Vagina (tissue), 2 donors: ENCODE measurements at places on chromosomes 13 and 19. TPM values are rescaled to one million over a fixed set of nuclear protein-coding genes. Genes with fewer than 3 reads are reported as not detected.
A peak's percentile ranks its signal among the peaks of the same experiment; 100 is the strongest.

- no peak for DNase-seq
Measured at GRCh38 chr19:56321254-56321988, 6.8 kb upstream of the ZSCAN5A start.

GRCh38 chr13:91661692-91662490 is 263.5 kb downstream of the GPC5 start:
- no peak for DNase-seq

- no peak for DNase-seq
Measured at GRCh38 chr13:44281252-44282000, 92.2 kb upstream of the SERP2 start.

GRCh38 chr13:69496981-69497380 is 610.6 kb upstream of the ATXN8OS start:
- no peak for DNase-seq

Gene KRTDAP
- 687 TPM for total RNA-seq

Gene DENND1C
- total RNA-seq: 2.9 TPM

Gene OSCAR
- total RNA-seq: 1.2 TPM

Gene SULT2A1
- 1.7 TPM for total RNA-seq

DNA sequence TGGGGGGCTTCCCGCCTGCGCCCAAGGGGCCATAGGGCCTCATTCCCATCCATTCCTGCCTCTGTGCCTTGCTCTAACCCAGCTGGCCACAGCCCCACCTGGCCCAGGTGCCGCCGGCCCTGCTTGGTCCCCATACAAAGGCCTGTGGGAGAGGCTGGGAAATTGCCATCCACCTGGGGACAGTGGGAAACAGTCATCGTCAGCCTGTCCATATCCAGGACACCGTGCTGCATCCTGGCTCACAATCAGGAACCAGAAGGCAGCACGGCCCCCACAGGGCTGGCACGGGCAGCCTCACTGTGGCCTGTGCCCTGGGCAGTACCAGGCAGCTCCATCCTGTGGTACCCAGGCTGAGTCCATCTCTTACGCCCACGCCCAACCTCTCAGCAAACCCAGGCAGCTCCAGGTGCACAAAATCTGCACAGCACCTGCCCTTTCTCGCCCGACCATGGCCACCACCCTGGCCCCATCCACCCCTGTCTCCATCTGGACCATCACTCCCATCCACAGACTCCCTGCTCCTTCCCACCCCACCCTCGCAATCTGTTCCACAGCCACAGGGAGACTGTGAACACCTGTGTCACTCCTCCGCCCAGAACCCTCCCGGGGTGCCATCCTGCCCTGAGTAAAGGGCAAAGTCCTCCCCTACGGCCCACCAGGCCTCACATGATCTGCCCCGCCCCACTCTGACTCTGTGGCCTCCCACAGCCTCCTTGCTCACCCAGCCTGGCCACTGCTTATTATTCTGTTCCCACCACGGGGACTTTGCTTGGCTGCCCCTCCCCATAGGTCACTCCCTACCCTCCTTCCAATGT is 21.1 kb upstream of the FBXO27 start:
- no peak for DNase-seq

GRCh38 chr19:49643466-49643865 is 1.5 kb downstream of the SCAF1 start:
- DNase-seq: no peak

DNA sequence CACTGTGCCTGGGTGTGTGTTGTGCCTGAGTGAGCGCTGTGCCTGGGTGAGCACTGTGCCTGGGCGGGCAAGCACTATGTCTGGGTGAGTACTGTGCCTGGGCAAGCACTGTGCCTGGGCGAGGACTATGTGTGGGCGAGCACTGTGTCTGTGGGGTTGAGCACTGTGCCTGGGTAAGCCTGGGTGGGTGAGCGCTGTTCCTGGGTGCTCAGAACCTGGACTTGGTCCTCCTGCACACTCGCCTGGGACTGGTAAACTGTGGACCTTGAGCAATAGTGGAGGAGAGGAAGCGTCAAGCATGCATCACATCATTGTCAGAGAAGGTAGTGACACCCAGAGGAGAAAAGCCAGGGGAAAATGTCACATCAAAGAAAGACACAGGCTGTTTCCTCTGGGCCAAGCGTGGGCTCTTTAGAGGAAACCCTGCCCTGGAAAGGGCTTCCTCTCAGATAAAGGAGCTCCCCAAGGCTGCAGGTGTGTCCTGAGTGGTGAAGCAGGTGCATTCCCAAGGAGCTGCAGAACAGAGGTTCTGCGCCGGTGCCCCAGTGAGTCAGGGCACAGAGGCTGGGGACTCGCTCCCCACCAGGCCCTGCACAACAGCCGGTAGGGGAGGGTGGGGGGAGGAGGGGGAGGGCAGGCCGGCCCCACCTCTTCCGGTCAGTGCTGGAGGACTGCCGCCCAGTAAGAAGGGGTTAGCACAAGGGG is 141.2 kb downstream of the TEX29 start:
- peak; percentile 49 for DNase-seq

Gene FAM216B
- not detected for total RNA-seq

DNA sequence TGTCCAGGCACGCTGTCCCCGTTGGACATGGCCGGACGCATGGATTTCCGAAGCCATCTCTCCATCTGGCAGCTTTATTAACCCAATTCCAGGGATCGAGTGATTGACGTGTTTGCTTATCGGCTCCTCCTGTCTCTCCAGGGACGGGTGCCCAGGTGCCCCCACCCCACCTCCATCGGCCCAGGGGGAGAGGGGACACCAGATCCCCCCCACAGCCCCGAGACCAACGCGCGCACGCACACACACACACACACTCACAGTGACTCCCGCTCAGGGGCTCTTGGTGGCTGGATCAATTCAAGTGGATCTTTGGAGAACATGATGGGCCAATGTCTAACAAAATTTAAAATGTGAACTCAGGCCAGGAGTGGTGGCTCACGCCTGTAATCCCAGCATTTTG is 23.1 kb upstream of the ONECUT3 start:
- DNase-seq: no peak

GRCh38 chr13:45541806-45542205 is 73.7 kb downstream of the ERICH6B start:
- no peak for DNase-seq

Gene CBARP
- 3.9 TPM for total RNA-seq

- no peak for DNase-seq
Measured at GRCh38 chr19:41575998-41576397, at the start of gene CEACAM21. Gene CEACAM21 (plus strand): TSS chr19:41576166. CDS start chr19:41576275, 109 bp downstream.

Gene FCAR
- 2.2 TPM for total RNA-seq

Gene AXL
- total RNA-seq: 53.5 TPM

DNA sequence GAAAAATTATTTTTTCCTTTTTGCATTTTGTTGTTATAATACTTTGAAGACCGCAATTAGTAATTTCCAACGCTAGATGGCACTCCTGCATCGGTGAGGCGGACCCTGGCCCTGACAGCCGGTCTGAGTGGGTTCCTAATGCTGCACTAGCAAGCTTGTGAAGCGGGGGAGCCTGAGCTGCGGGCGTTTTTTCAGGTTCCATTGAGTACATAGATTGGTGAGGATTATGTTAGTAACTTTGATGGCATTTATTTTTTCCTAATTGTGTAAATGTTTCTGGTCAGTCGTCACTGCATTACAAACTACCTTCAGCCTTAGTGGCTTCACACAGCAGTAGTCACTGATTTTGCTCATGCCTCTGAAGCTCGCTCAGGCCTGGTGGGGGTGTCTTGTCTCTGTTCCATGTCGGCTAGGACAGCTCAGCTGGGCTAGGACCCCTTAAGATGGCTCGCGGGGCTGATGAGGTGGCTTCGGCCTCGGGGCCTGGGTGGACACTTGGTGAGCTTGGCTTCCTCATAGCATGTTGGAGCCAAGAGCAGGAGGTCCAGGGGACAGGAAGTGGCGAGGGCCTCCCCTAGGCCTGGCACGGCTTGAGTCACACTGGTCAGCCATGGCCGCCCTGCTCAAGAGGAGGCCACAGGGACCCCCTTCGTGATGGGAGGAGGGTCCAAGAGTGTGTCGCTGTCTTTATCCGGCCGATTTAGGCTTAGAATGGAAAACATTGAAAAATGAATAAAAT is 25.0 kb downstream of the ERCC5 start:
- no peak for DNase-seq

- no peak for DNase-seq
Measured at GRCh38 chr13:99966064-99966805, 5.3 kb downstream of the ZIC5 start.

GRCh38 chr19:18771328-18772242 is 19.5 kb downstream of the COMP start:
- DNase-seq: no peak

DNA sequence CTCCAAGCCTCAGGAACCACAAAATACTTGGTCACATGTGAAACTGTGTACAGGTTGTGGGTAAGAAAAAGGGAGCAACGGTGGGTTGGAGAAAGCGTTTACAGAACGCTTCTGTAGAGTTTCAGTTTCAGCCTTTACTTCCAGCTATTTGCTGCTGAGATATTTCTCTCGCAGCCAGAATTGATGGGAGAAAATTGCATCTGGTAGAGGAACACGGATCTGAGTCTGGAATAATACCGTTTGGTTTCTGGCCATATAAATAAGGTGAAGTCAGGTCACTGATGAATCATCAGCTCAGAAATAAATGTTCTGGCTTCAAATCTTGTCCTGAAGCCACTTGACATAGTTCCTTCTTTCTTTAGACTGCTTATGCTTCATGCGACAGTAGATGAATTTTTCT is 20.3 kb upstream of the RFC3 start:
- DNase-seq: no peak

- no peak for DNase-seq
Measured at GRCh38 chr13:61286148-61286745, 129.4 kb downstream of the PCDH20 start.

GRCh38 chr13:83765796-83766195 is 116.5 kb downstream of the SLITRK1 start:
- no peak for DNase-seq

Gene C1QTNF9
- not detected for total RNA-seq

Gene SIX5
- 20.6 TPM for total RNA-seq

- DNase-seq: peak; percentile 96
Measured at GRCh38 chr19:11142528-11143171, 12.9 kb downstream of the SPC24 start.

- DNase-seq: no peak
Measured at GRCh38 chr13:95226932-95227695, 74.1 kb downstream of the ABCC4 start.

- DNase-seq: no peak
Measured at GRCh38 chr19:48613024-48613851, 1.6 kb downstream of the FAM83E start.

DNA sequence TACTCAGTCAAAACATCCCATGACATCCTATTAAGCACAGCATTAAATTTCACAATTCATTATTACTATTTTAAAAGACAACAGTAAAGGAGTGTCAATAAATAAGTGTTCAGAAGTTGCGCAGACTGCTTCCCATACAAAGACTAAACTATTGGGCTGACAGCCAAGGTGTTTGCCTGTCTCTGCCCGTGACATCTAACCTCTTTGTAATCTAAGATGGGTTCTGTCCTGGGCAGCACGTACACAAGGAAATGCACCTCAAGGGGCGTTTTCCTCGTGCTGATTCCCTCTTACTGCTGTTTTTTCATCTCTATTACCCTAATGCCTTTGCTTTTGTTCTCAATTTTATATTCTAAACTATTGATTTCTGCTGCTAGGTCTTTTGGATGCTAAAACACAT is 216.3 kb downstream of the NHLRC3 start:
- DNase-seq: no peak

DNA sequence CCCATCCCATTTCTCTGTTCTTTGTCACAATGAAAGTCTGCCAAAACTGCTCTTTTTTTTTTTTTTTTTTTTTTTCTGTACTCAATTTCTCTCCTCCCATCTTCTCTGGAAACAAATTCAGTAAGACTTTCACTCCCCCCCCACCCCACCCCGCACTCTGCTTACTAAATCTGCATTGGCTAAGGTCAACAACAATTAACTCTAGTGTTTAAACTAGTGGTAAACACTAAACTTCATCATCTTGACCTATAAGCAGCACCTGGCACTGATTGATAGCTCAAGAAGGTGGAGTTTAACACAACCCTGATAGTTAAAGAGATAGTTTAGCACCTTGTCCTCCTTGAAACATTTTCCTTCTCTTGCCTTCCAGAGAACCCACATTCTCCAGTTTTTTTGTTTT is 14.1 kb upstream of the KLF12 start:
- no peak for DNase-seq

- no peak for DNase-seq
Measured at GRCh38 chr19:6271251-6271650, 8.5 kb downstream of the MLLT1 start.

Gene CYP4F8
- 0.98 TPM for total RNA-seq

- no peak for DNase-seq
Measured at GRCh38 chr19:16628183-16628983, at the start of gene MED26. Gene MED26 (minus strand): TSS chr19:16628204. CDS start chr19:16627943, 261 bp downstream.

DNA sequence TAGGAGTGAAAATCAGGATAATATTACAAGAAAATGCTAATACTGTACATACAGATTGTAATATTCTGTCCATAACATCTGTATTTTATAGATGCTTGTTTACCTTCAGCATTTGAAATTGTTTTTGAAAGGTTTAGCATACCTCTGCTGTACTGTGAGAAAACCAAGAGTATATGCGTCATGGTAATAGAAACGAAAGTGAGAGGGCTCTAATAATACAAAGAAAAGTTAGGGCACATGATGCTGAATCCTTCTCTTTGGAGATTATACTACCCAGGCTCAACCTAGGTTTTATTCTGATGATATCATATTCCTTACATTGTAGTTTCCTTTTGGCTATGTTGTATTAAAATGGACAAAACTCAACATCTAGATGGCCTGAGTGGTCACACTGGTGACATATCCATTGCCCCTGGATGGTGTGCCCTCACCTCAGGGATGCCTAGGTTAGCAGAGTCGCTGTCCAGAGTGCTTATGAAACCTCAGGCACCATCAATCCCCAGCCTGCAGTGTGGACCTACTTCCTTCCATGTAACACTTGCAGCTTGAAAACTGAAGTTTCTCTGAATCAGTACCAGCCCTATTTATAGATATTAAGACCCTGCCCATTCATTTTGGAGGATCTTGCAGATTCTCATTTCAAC is 253.7 kb downstream of the KCTD12 start:
- no peak for DNase-seq

GRCh38 chr19:35755131-35755549 is 1.7 kb downstream of the HSPB6 start:
- DNase-seq: no peak

Gene CXCL17
- total RNA-seq: 2.9 TPM

DNA sequence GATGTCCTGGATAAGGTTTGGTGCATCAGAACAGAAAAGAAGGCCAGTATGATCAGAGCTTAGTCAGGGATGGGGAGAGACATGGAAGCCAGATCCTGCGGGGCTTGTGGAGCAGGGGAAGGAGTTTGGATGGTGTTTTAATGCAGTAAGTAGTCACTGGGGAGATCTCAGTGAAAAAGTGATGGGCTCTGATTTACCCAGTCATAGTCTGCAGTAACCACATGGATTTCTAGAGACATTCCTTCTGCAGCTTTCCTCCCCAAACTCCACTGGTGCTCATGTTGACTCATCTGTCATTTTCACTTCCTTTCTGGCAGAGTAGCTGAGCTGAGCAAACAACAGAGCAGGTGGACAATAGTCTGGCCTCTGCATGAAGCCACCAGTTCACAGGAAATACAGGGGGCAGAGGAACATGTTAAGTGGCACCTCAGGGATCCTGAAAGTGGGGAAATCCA is 144.1 kb downstream of the DPF1 start:
- DNase-seq: no peak
